HEK293T (cell line): ENCODE measurements at places on chromosomes 5 and 9.

GRCh38 chr5:14347522-14347921 lies 204.4 kb downstream of the TRIO start:
- no peak for DNase-seq

GRCh38 chr5:64518793-64519192 lies 13.0 kb downstream of the RGS7BP start:
- DNase-seq: no peak

DNA sequence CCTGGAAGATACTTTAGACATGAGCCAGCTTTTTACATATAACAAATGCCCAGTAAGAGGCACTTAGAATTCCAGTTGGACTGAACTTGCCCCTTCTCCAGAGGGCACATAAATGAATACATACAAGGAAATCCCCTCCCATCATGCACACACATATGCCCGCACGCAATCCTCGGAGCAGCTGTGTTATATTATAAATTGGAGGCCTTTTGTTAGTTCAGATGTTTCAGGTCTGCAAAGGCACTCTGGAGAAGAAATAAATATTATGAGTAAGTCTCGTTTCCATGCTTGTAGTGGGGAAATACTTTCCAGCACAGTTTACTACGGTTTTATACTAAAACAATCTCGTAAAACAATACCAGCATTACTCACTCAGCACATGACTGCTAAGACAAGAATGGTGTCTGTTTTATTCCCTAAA lies 17.6 kb upstream of the MUSK start:
- no peak for DNase-seq

- no peak for DNase-seq
Observed at GRCh38 chr5:33761139-33761538, 130.7 kb downstream of the ADAMTS12 start.

GRCh38 chr5:115306011-115306536 lies 9.6 kb upstream of the CCDC112 start:
- DNase-seq: no peak

- DNase-seq: no peak
Observed at GRCh38 chr5:128276537-128277216, 193.1 kb downstream of the SLC12A2 start.

- DNase-seq: no peak
Observed at GRCh38 chr5:178483620-178484019, 106.6 kb downstream of the COL23A1 start.

- peak; percentile 27 for DNase-seq
Observed at GRCh38 chr5:76716456-76717157, 681 bp downstream of the F2R start.
